ENCODE measurements at places on chromosomes 3 and 15.

DNA sequence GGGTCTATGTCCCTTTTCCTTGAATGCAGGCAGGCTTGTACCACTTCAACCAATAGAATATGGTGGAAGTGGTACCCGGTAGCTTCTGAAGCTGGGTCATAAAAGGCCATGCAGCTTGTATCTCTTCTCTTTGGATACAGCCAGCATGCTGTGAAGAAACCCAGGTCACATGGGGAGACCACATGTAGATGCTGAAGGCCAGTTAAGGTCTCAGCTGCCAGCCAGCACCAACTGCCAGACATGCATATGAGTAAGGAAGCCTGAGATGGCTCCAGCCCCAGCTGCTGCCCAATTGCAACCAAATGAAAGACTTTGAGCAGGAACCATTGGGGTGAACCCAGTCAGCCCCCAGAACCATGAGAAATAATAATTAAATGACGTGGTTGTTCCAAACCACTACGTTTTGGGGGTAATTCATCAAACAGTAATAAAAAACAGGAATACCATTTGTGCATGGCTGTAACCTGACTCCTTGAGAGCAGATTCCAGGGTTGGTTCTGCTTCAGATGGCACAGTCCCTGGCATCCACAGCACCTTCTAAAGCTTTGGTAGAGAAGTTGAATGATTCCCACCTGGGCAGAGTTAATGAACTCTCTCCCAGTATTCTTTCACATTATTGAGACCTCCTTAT is 3.8 kb downstream of the RBP2 start:
- no peak for DNase-seq

DNA sequence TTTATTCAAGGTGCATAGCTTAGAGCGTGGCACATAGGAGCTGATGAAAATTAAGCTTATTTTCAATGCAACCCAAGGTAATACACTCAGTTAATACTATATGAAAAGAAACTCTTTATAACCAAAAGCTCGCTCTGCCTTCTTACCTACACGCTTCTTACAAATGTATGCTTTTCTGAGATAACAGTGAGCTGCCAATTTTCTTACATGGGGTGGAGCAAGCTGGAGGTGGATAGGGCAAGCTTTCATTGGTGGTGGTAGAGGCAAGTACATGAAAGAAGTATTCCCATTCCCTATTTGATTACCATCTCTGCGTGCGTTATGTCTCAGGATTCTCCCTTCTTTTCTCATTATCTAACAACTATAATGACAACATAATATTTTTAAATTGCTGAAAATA is 8.9 kb downstream of the DZIP3 start:
- DNase-seq = no peak

DNA sequence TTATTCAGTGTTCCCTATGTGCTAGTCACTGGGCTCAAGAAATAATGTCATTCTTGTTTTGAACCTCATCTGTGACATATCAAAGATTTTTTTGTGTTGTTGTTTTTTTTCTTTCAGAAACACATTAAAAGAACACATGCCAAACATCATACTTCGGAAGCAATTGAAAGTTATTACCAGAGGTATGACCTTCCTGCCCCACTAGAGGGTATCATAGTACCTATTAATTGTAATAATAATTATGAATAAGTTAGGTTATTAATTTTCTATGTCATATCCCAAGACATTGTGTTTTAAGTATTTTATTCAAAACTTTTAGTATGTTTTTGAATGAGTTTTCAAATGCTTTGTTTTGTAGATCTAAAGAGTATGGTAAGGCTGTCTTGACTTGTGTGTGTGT is 65.7 kb downstream of the CDIN1 start:
- DNase-seq = no peak

GRCh38 chr15:59063042-59063441 is 41.9 kb upstream of the CCNB2 start:
- no peak for DNase-seq

- DNase-seq = no peak
These were observed 12.6 kb downstream of the OSBPL11 start for GRCh38 chr3:125582707-125583106.

DNA sequence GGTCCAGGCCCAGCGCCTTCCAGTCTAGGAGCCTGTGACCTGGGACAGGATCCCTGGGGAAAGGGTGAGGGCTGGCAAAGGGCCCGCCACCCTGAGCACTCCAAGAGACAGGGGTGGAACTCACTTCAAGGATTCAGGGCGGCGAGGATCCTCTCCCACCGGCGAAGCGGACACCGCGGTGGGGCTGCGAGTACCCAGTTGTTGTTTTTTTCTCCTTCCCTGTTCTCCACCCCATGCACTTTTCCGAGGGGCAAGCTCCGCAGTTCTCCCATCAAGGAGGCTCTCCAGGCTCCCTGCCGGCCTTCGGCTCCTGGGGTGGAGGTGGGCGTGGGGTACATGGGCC is 387 bp upstream of the PAQR5 start:
- no peak for DNase-seq

- no peak for DNase-seq
These were observed 103.5 kb downstream of the MITF start for GRCh38 chr3:69842789-69843188.

GRCh38 chr15:64948916-64949315 is 37.2 kb downstream of the ANKDD1A start:
- no peak for DNase-seq

- DNase-seq = no peak
These were observed 3.4 kb downstream of the FLNB start for GRCh38 chr3:58011580-58011979.

DNA sequence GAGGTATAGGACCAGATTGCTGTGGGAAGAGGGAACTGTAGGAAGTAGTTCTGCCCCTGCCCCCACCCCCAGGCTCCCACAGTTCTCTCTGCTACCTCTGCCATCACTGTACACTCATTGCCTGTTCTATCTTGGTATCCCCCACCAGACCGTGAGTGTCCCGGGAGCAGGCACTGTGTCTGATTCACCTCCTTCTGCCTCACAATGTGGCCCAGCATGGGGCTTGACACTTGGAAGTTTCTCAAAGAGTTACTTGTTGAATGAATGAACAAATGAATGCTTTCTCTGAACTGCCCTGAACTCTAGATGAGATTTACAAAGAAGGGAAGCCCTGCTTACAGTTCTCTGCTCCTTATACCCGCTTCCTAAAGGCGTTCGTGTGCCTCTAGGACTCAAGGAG is 27.1 kb upstream of the PIK3CB start:
- DNase-seq = no peak

DNA sequence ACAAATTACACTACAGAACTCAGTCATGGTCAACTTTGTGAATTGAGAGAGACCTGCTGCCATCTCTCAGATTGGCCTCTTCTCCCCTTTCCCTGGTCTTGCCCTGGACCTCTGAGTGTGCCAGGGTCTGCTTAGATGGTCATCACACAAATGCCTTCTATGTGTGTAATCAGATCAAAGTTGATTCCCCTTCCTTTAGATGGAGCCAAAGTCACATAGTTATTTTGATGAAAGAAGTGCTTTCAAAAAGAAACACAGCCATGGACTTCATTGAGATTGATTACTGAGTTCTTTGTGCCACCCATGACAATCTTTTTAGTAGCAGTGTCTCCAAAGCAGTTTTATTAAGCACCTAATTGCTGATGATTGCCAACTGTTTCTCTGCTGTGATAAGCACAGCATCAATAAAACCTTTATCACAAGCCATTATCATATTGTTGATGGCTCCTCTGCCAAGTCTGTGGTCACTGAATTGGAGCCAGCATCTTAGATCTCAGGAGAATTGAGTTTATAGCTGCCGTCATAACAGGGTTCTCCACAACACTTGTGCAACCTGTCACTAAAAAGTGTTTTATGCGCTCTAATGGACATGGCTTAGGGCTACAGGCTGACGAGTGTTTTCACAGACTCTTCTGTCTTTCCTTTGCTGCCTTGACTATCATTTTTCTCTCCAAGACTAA is 149.7 kb upstream of the NUDT16 start:
- DNase-seq = no peak
